ENCODE measurements at places on chromosomes 5 and 9.

DNA sequence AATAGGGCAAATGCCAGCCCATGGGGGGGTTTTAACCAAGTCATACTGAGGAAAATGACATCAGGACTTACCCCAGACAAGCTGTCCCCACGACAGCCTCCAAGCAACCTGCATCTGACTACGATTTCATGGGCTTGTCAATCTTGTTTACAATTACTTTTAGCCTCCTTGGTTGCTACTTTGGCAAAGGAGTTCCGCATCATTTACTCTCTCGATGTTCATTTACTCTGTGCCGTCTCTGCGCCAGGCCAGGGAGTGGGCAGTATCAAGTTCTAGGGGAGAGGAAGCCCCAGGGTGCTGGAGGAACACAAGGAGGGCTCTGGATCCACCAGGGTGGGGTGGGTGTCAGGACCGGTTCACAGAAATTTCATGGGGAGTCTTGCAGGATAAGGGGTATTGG is 23.9 kb downstream of the PTPN3 start:
- no peak for DNase-seq

- DNase-seq = no peak
Measured at GRCh38 chr9:122342323-122343050, 28.3 kb upstream of the PTGS1 start.

DNA sequence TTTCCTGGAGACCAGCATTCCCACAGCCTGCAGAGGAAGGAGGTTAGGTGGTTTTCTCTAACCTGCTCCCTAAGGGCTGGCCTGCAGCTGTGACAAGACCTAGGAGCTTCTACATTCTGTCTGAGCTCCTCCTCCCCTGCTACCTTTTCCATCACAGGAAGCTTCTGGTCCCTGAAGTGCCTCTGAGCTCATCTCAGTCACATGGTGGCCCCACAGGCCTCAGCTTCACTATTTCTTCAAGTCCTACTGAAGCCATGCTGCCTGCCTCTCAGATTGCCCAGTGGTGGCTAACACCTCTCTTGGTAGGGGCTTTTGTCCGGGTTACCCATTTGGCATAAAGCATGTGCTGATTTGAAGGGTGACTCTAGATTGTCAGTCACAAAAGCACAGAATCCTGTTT is 259.4 kb downstream of the CRB2 start:
- no peak for DNase-seq

DNA sequence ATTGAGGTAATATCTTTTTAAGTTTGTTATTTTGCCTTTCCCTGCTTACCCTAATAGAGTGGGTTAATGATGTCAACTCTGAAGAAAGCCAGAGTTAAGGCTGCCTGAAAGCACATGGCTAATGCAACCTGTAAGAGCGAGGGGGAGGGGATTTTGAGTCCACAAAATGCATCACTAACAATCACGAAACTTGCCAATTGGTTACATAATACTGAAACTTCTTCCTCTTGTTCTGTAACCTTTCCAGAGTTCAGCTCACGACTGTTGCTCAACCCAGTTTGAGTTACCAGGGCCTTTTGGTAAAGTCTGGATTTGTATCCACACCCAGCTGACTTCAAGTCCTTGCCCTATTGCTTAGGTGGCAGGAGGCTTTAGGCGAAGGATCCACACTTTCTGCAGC is 308.8 kb downstream of the EFNA5 start:
- no peak for DNase-seq

Data from stimulated activated CD4-positive, alpha-beta T cell treated with anti-CD3 and anti-CD28 coated beads, Interleukin-15, amount 100 ng/mL, for 1 hour (primary cell).